ENCODE measurements at places on chromosomes 7 and 10.

DNA sequence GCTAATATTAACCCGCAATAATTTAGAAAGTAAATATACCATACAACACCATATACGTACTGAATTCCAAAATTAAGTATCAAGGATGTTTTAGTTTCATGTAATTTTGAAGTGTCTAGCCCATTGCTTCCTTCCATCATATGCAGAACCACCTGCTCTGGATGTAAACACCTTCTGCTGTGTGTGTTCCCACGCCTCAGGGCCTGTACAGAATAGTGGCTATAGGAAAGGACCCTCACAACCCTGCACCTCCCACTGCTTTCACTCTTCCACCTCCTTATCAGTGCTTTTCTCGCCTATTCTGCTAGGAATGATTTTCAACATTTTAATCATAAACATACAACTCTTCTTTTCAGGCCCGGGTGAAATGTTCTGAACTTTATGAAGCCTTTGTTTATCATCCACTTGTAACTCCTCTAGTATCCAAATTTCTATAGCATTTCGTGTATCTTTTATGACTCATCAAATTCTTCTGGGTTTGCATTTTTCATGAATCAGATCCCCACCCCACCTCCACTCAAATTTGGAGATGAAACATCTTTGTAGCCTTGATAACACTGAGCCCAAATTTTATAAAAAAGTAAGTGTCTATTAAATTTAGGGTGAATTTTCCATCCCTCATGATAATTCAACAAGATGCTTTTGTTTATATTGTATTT is 1106.8 kb upstream of the C7orf33 start:
- DNase-seq = no peak

- no peak for DNase-seq
These were observed 6.8 kb upstream of the HIPK2 start for GRCh38 chr7:139784648-139785047.

GRCh38 chr7:132073920-132074589 is 502.2 kb downstream of the PLXNA4 start:
- DNase-seq = no peak

GRCh38 chr10:101030496-101031127 is 317 bp downstream of the PDZD7 start:
- DNase-seq = no peak

GRCh38 chr7:104848138-104848990 is 165.6 kb upstream of the KMT2E start:
- DNase-seq = peak; percentile 62

DNA sequence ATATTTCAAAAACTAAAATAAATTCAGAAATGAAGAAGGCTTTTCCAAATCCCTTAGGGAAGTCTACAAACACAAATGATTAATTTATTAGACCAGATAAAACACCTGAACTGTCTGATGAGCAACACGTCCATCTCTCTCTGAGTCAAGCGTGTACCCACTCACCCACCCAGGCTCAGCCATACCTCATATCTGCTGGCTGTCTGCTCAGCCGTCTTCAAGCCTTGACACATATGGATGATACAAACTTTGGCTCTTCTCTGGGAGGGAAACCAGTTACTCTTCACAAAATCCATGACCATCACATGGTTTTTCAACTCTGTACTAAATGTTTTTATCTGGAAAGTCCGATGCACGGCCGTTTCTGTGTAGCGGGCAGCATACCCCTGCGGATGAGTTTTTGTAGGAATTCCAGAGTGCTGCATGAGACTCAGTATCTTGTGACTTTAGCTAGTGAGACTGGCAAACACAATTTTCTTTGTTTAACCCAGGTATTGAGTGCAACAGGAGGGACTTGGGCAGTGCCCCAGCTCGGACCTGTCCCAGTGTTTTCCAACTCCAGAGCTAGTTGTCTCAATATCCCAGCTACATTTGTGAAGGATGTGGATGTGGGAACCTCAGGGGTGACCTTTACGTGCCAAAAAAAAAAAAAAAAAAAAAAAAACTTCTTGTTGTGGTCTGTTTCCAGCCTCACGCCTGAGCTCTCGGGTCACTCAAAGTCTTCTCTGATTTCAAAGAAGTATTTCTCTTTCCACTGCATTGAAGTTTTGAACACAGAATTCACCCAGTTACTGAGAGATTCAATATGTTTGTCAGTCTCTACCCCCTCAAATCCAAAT is at the start of gene C10orf90:
Gene C10orf90, minus strand, starts transcription at position 638 of the 839 bp plus-strand sequence. Its CDS starts 213 bp downstream, at position 425.
- DNase-seq = no peak

DNA sequence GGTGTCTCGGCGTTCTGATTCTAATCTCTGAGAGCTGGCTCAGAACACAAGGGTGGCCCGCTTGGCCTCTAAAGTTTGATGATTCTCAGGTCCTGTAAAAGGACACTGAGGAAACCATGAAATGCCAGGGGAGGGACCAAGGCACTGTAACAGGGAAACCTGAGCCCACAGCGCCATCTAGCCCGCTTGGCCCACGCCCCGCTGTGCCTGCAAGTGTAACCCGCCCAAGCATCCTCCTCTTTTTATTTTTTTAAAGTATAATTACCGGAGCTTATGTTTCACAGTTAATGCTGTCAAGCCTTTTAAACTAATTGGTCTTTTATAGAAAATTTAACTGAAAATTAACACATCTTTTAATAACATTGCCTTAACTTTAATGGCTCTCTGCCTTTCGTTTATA is 734.7 kb downstream of the KCNMA1 start:
- DNase-seq = peak; percentile 4

DNA sequence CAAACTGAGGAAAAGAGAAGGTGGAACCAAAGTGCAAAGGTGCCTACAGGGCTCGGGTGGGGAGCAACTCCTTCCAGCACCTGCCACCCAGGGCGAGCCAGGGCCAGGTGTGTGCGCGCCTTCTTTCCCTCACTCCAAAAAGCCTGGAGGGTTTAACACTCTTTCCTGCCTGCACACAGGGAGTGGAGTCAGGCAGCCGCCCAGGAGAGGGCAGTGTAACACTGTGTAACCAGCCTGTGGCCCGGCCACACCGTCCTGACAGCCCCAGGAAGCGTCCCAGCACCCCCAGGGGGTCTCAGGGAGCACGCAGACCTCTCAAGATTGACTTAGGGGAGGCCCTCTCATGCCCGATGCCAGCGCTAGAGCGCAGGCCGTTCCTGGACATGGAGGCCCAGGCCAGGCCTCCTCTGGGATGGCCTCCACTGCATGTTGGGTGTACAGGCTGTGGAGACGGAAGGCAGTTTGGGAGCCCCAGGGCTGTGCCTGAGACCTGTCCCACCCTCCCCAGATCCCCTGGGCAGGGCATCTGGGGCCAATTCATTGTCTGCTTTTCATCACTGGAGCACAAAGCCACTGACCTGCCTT is 13.4 kb downstream of the BRI3 start:
- DNase-seq = peak; percentile 22

- DNase-seq = no peak
These were observed 26.4 kb downstream of the CHST15 start for GRCh38 chr10:124066781-124067714.

GRCh38 chr10:24623383-24623782 is 100.3 kb downstream of the ARHGAP21 start:
- DNase-seq = no peak

DNA sequence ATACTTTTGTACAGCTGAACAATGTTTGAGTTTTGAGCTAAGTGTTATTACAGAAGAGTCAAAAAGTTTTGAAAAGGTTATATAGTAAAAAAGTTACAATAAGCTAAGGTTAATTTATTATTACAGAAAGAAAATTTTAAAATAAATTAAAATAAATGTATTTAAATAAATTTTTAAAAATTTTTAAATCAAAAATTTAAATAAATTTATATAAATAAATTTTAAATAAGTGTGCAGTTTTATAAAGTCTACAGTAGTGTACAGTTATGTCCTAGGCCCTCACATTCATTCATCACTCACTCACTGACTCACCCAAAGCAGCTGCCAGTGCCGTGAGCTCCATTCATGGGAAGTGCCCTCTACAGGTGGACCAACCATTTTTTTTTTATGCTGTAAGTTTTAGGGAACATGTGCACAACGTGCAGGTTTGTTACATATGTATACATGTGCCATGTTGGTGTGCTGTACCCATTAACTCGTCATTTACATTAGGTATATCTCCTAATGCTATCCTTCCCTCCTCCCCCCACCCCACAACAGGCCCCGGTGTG is 462.9 kb upstream of the ZMIZ1 start:
- DNase-seq = no peak

DNA sequence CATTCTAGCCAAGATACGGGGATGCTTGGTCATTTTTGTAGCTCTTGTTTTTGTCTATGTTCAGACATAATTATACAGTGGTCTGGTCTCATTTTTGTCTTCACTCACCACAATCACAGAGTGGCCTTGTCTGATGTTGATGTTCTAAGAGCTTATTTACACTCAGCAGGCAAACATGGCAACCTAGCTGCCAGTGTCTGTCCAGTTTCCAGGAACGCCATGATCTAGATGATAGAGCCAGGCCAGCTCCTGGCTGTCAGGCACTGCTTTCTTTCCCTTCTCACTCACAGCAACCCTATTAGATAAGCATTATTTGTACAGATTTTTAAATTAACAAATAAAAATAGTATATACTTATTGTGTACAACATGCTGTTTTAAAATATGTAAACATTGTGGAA is 98.6 kb upstream of the PHF14 start:
- no peak for DNase-seq

DNA sequence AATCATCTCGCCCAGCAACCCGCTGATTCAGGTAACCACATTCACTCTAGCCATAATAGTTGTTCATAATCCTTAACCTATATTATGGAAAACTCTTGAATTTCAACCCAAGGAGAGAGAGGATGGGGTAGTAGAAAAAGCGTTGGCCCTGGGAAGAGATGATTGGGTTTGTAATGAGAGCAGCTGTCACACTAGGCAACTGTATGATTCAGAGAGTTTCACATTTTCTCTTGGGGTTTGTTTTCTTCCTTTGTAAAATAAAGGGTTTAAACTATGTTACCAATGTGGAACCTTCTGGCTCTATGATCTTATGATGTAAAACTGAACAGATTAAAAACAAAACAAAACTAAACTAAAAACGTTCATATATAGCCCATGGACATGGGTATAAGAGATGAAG is 705.2 kb upstream of the IGFBP3 start:
- no peak for DNase-seq

DNA sequence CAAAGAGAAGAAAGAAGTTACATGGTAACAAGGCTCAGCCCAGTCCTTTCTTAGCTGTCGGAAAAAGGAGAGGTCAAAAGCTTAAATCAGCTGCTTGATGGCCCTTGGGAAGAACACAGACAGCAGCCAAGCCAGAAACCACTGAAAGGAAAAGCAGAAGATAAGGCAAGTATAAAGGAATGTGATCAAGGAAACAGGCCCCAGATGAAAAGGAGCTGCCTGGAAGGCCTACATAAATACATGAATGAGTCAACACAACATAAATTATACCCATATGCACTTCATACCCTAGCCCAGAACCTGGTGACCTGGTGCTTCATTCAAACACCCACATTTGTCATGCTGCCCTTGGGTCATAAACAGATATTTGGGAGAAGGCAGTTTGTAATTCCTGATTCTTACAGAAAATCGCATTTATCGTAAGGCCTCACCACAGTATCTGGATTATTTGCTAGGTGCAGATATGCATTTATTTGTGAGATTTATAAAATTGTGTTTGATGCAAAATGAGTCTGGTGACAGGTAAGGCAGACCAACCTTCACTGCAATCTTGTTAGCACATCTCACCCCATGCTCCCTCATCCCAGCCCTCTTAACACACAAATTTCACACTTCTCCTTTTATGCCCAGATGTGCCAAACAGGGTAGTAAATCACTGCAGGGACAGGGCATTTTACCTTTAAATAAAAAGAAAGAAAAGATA is 94.9 kb upstream of the KCNIP2 start:
- DNase-seq = no peak

DNA sequence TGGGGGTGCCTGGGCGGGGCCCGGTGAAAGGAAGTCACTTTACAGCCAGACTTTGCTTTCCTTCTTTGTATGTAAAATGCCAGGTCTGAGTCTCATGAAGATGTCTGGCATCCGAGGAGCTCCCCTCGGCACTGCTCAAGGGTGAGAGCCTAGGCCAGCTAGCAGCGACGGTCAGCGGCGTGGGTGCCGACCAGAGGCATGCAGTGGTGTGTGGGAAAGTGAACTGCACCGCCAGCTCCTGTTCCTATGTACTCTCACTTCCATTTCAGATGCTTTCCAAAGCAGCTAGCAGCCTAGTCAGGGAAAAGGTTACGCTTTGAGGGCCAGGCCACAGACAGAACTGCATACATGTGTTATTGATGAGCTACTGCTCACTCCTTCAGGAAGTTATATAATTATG is 172.8 kb downstream of the ZMYND11 start:
- DNase-seq = no peak

GRCh38 chr10:33698033-33698432 is 363.6 kb upstream of the NRP1 start:
- DNase-seq = no peak

- DNase-seq = peak; percentile 28
These were observed 47.2 kb upstream of the KLF6 start for GRCh38 chr10:3832022-3832786.

GRCh38 chr10:52020173-52020572 is 293.9 kb upstream of the DKK1 start:
- no peak for DNase-seq

GRCh38 chr7:138570715-138571114 is 110.7 kb downstream of the TRIM24 start:
- DNase-seq = no peak

Data from activated CD4-positive, alpha-beta T cell treated with anti-CD3 and anti-CD28 coated beads, Interleukin-10, Interleukin-2, amounts not matched to agents 100 ng/mL and 50 ng/mL, durations not matched to agents 16 hours and 8 hours (primary cell).